ENCODE measurements at places on chromosomes 4 and X. TPM values are rescaled to one million over a fixed set of nuclear protein-coding genes. Genes with fewer than 3 reads are reported as not detected.

CTAG1A gene
- not detected for total RNA-seq

FAM241A gene
- total RNA-seq: 0.95 TPM

STBD1 gene
- total RNA-seq: 2.7 TPM

DNA sequence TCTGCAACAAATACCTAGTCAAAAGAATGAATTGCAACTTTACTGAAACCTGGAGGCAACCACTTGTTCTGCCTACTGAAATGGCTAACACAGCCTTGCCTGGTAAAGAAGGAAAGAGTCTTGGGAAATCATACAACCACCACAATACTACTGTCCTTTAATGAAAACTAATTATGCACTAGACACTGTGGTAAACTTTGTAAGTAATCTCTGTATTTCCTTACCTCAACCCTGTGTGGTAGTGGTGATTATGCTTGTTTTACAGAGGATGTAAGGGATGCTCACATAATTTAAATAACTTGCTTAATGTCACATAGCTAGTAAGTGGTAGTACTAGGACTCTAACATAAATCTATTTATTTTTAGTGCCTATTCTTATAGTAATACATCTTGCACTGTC is 44.7 kb downstream of the TMEM156 start:
- no peak for DNase-seq

DNA sequence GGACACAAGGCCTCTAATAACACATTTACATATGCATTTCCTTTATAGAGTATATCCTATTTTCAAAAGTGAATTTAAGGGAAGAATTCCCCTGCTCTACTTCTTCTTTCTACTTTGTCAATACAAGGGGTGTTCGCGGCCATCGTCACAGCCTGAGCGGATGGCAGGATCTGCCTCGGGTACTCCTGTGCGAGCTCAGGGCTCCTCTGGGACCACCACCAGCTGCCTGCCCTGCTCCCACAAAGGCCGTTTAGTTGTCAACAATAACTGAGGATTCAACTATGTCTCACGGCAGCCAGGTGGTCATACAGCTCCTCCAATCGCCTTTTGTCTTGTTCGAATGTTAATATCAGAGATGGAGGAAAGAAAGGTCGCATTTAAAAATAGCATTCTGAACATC is 228.2 kb upstream of the TENM3 start:
- peak; percentile 24 for DNase-seq

- DNase-seq: no peak
Measured at GRCh38 chrX:15926622-15927021, 72.0 kb upstream of the AP1S2 start.

- DNase-seq: no peak
Measured at GRCh38 chrX:154049209-154050112, 29.8 kb upstream of the IRAK1 start.

GRCh38 chr4:47010912-47011446 is 17.6 kb upstream of the GABRA4 start:
- no peak for DNase-seq
